ENCODE measurements at places on chromosomes 5 and 9.

DNA sequence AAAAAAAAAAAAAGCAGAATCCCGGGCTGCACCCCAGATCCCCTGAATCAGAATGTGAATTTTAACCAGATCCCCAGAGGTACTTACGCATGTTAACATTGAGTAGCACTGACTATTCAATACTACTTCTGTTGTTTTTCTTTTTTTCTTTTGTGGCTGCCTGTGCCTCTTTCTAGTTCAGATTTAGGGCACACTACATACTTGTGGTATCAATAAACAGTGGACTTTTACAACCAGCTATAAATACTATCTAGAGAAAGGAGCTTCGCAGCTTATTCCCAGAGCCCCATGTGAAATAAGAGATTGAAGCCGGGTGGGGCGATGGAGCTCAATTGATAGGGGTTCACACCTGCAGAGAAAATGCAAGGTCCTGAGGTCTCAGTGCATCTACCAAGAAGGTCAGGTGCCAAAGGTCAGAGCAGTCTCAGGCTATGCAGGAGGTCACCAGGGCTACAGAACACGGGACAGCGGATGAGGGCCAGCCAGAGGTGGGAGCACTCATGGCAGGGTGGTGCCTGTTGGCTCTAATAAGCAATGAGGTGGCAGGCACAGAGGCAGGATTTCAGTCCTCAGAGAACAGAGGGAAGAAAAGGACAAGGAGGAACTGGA is 22.3 kb downstream of the WWC1 start:
- no peak for DNase-seq

GRCh38 chr5:765948-766631 is 18.4 kb downstream of the ZDHHC11B start:
- DNase-seq = no peak

DNA sequence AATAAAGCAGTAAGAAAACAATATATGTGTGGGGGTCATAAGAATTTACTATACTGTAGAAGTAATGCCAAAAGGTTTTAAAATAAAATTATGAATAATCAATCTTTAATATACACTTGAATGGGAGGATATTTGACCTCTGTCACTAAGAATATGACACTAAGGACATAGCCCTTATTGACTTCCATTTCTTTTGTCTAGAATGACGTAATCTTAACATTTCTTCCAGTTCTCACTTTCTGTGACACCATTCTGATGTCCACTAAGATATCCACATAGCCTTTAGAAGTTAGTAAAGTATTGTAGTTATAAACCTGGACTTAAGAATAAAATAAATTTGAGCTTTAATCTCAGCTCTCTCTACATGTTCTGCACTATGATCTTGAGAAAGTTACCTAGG is 1050.7 kb downstream of the TLE4 start:
- no peak for DNase-seq

DNA sequence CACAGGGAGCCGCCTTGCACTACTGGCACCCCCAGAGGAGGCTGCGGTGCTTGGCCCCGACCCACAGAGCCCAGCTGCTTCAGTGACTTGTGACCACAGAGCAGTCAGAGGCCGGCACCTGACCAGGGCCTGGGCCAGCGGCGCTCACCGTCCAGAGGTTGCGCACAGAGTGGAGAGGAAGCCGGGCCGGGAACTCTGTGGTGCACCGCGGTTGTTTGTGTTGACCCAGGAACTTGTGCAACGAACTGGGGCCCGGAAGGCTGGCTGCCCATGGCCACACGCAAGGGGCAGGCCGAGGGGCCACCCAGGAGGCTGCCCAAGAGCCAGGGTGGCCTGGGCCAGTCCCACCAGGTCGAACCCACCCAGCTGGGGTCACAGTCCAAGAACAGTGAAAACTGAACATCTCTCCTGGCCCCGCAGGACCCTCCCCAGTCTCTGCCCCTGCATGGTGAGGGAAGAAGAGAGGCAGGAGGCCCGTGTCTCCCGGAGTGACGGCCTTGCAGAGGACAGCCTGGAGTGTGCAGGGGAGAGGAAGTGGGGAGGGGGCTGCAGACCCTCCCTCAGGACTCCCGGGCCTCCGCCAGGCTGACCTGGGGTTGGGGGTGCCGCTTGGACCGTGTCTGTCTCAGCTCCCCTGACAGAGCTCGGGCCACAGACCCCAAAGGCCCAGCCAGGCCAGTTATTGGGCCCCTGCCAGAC is 42.8 kb upstream of the EGFL7 start:
- DNase-seq = no peak

DNA sequence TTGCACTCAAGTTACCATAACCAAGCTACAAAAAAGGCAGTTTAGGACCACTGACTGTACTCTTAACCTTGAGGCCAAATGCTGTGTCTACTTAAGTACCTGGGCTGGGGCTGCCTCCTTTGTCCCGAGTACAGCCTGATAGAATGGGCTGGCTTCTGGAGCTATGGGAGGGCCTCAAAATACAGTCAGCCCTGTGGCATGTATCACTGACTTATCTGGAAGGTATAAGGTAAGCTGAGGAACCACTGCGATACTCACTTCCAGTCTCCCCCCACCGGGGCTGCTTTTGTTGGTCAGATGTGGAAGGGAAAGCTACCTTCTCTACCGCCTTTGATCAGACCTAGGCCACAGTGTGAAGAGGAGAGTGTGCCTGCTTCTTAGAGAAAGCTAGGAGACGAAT is 404.8 kb downstream of the ARHGEF28 start:
- no peak for DNase-seq

DNA sequence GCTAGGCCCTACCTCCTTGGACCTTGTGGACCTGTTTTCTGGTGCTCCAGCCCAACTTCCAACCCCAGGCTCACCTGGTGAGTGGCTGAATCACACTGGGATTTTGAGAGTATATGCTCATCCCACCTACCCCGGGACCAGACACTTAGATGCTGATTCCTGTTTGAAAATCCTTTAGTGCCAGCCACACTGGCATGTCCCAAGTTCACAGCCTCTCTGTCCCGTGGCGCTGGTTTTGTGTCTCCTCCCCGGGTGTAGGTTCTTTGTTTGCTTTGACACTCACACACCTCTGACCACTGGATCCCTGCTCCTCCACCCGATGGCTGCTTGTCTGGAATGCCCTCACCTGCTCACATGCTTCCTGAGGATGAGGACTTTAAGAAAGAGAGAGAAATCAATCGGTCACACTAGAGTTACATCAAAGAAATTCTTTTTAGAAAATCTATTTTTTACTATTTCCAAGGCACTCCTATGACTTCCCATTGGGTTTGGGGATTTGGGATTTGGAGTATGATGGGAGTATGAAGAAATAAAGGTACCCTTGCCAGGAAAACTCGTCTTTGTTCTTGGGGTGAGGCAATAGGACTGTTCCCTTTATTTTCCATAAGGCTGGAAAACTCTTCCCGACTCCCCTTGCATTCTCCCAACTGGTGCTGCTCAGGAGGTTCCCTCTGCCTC is 7.3 kb upstream of the SLC25A48 start:
- no peak for DNase-seq

DNA sequence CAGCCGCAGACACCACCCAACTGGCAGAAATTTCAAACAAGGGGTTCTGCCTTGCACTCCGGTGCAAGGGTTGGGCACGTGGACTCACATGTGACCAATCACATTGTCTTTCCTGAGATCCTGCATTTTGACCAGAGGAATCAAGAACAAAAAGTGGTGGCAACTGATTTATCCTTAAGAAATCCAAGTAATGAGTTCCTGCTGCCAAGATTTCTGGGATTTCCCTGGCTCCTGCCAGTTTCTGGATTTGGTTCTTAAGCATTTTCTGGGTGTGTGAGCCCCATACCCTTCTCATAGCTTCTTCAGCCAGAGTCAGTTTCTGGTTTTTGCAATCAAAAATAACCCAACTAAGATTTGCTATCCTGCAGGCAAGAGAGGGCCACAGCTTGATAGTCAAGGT is 17.4 kb upstream of the KCNIP1 start:
- DNase-seq = no peak

DNA sequence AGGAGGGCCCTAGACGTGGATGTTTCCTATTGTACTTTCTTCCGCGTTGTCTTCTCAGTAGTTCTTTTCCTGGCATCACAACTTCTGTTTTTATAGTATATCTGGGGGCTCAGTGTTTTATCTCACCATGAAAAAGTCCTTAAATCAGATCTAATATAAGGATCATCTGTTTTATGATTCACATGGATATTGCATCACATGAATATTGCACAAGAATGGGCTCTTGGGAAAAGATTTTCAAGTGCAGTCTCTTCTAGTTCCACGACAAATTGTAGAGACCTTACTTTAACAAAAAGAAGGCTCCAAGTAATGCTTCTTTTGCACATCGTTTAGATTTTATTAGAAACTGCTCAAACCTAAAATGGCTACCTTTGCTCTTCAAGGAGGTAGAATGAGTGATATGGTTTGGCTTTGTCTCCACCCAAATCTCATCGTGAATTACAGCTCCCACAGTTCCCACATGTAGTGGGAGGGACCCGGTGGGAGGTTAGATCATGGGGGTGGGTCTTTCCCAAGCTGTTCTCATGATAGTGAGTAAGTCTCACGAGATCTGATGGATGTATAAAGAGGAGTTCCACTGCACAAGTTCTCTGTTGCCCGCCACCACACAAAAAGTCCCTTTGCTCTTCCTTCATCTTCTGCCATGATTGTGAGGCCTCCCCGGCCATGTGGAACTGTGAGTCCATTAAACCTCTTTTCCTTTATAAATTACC is 53.7 kb upstream of the FAM120A start:
- DNase-seq = no peak

DNA sequence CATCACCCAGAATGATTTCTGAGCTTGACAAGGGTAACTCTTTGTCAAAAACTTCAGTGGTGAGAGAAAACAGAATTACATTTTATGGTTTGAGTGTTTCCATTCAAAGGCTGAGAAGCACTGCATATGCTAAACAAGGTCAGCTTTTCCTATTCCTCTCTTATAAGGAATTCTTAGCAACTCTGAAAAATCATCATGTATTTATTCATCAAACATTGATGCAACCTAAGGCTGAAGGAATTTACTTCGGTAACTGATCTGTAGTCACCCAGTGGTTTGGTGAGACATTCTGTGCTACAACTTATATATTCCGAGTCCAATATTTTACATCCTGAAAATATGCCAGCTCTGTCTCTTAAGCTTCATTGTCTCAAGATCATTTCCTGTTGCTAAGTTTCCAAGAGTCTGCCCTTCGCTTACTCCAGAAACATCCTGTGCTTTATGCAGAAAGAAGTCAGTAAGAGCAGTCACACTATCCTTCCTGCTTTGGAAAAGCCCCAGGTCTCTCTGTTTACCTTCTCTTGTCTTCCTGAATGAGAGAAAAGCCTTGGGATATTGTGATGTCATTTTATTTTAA is 176.6 kb upstream of the TBCA start:
- no peak for DNase-seq

GRCh38 chr5:127941646-127942045 is 141.9 kb upstream of the SLC12A2 start:
- DNase-seq = no peak

DNA sequence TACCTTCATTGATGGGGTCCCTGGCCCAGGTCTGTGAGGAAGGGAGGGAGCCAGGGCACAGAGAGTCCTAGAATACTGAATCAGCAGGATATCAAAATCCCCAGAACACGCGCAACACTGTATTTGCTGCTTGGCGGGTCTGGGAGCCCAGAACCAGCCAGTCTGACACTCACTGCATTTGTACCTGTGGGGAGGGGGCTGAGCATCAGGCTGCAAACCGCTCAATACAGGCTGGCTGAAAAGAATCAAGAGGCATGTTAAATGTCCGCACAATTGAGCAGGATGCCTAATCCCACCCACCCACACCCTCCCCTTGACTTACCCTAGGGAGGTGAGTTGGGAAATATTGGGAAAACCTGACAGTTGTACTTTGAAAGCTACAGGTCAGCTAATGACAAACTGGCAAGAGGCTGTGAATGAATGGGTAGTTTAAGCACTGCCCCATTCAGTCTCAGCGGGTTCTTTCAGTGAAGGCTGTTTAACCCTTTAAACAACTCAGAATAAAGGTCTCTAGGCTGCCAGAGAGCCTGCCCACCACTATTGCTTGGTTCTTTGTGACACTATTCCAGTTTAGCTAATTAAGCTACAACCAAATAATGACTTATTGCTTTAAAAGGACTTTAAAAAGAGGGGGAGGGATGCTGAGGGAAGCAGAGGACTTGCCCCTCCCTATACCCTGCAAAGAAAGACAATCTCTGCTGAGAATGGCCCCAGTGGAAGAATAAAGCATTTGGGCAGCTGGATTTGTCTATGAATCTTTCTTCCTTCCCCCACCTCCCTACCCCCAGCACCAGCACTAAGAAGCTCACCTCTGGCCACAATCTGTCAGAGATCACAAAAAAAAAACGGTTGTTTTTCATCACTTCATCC is 5.0 kb downstream of the SPRY4 start:
- no peak for DNase-seq

DNA sequence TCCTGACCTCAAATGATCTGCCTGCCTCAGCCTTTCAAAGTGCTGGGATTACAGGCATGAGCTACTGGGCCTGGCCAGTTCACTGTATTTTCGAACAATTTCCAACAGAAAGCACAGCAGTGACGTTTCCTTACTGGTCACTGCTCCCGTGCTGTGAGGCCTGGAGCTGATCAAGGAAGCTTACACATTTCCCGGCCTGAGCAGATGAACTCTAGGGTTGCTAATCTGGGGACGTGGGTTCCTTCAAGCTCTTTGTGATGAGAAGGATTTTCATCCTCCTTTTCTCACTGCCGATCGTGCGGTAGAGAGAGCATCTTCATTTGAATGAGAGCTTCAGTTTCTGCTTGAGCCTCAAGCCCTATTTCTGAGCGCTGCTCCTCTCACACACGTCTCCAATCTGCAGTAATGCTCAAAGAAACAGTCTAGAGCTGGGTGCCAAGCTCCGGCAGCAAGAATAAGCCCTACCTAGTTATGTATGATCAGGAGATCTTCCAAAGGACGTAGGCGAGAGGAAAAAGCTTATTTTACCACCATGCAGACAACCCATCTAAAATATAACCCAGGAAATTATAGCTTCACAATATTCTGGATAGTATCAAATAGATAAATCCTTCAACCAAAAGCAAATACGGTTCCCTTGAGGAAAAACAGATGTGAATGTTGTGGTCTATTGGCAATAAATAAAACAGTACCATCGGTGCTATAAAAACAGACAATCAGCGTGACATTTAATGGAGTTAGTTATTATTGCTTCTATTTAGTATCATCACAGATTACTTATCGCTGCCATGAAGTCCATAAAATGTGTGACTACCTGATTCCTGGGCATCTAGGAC is 7.3 kb upstream of the SPATA24 start:
- no peak for DNase-seq
